NCI-H187 (cell line): ENCODE measurements at places on chromosomes 5 and 9.

GRCh38 chr9:128805661-128806060 is 12.6 kb upstream of the ENDOG start:
- DNase-seq, result no peak

DNA sequence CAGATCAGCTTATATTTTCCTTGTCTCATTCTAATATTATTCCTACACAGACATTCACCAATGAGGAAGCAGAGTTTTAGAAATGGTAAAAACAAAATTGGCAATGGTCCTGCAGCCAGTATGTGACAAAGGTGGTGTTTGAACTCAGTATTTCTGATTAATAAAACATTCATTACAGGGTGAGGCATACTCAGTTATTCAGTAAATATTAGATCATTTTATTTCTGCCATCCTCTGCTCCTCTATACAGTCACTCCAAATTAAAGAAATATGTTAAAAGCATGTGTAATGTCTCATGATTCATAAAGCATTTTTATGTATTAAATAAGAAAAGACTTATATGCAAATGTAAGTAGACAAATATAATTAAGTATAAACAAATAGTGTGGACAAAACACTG is 684.6 kb upstream of the ACO1 start:
- no peak for DNase-seq

GRCh38 chr9:126833710-126834345 is 26.6 kb upstream of the ZBTB34 start:
- DNase-seq, result no peak

DNA sequence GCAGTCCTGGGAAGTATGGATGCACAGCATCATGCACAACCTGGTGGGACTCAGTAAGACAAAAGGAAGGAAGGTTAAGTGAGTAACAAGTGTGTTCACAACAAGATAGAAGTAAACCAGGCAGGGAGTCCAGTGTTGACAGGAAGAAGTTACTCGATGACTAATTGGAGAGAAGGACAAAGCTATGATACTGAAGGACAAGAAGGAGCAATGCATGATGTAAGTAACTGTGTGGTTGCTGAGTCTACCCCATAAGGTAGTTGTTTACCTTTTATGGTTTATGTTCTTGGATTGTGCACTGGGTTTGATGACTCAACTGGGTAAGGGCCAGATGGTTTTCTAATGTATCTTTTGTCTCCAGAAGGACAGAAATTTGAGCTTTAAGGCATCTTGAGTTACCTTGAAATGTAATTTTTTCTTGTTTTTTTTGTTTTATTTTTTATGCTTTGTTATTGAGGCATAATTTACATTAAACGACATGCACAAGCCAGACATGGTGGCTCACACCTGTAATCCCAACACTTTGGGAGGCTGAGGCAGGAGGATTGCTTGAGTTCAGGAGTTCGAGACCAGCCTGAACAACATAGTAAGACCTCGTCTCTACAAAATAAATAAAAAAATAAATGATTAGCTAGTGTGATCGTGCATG is 89.2 kb upstream of the CAST start:
- no peak for DNase-seq

- no peak for DNase-seq
These were observed 306.8 kb downstream of the SPOCK1 start for GRCh38 chr5:137192293-137192743.

- DNase-seq, result no peak
These were observed 15.6 kb upstream of the COL5A1 start for GRCh38 chr9:134626069-134626423.

- DNase-seq, result no peak
These were observed 54.2 kb upstream of the PAM start for GRCh38 chr5:102700916-102701315.

GRCh38 chr5:76720988-76721569 is 5.2 kb downstream of the F2R start:
- DNase-seq, result no peak

DNA sequence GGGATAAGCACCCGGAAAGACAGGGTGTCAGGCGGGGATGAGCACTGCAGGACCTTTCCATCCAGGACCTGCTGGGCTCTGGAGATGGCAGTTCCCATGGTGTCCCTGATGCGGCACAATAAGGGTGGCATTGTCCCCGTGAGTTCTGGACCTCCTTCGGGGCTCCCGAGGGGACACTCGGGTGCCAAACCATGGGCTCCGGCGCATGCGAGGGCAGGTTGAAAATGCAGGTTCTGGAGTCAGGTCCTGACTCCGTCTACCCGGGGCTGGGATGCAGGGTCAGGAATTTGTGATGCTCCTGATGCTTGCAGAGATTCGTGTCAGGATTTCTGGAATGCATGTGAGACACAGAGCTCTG is 682 bp downstream of the FCN2 start:
- no peak for DNase-seq

GRCh38 chr9:36940500-36940853 is 93.6 kb downstream of the PAX5 start:
- no peak for DNase-seq

DNA sequence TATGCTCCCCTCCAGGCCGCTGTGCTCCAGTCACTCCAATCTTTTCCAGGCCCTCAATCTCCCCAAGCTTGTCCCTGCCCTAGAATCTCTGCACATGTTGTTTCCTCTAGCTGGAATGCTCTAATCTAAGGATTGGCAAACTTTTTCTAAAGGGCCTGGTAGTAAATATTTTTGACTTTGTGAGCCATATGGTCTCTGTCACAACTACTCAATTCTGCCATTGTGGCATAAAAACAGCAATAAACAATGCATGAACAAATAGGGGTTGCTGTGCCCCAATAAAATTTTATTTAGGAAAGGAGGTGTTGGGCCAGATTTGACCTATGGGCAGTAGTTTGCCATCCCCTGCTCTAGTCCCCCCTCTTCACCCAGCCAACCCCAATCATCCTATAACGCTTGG is 150.5 kb upstream of the LRRTM2 start:
- no peak for DNase-seq

GRCh38 chr5:116532762-116533525 is 41.7 kb downstream of the SEMA6A start:
- no peak for DNase-seq

- no peak for DNase-seq
These were observed 49.7 kb downstream of the PRDM6 start for GRCh38 chr5:123138774-123139173.

DNA sequence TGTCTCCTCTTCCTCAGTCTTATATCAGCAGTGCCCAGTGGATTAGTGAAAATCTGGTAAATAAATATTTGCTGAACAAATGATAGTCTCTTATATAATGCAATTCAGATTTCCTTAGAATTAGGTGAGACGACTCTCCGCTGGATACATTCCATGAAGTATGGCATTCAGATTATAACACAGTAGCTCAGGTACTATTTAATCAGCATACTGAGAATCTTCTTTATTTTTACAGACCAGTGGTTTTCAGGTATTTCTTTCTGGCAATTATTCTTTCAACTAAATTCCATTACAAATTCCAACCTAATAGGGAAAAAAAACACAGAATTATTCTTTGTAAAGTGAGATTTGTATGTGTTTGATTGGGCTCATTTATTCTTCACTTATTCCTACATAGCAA is 435.5 kb downstream of the TAF11L14 start:
- DNase-seq, result no peak

- DNase-seq, result no peak
These were observed 192.5 kb upstream of the RORB start for GRCh38 chr9:74304598-74304997.

DNA sequence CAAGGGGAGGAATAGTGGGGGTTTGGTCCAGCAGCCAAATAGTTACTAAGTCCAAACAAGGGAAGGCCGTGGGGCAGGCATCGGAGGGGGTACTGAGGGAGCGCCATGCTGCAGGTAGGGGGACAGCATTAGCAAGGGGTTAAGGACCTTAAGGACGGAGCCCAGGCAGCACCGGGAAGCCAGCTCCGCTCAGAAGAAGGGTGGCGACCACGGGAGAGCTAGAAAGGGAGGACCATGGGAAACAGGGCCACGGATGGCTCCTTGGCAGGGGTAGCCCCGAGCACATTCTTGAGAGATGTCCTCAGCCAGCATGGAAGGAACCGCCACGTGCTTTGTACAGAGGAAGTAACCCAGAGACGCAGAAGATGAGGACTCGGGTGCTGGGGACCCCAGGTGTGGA is 76.2 kb upstream of the STXBP1 start:
- DNase-seq, result no peak
